Stimulated activated CD8-positive, alpha-beta memory T cell treated with anti-CD3 and anti-CD28 coated beads, Interleukin-15, amount 100 ng/mL, for 24 hours (primary cell): ENCODE measurements at places on chromosomes 5 and 9.

GRCh38 chr9:129402371-129402739, 218.5 kb downstream of the C9orf50 start:
- no peak for DNase-seq

GRCh38 chr9:95459178-95459577, 57.6 kb downstream of the PTCH1 start:
- no peak for DNase-seq

DNA sequence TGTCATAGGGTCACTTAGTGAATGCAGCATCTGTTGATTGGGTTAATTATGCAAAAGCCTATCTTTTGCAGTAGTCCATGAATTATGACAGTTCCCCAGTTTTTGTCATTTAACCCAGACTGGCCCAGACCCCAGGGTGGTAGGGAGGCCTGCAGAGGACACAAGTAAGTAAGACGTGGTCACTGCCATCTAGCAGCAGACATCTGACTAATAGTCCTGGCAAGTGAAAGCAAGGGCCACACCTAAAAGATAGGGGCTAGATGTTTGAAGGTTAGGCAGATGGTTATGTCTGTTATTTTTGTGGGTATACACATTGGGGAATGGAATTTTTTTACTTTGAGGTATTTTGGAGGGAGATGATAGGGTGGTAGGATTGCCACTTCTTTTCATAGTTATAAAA, 48.0 kb downstream of the RAB14 start:
- no peak for DNase-seq

DNA sequence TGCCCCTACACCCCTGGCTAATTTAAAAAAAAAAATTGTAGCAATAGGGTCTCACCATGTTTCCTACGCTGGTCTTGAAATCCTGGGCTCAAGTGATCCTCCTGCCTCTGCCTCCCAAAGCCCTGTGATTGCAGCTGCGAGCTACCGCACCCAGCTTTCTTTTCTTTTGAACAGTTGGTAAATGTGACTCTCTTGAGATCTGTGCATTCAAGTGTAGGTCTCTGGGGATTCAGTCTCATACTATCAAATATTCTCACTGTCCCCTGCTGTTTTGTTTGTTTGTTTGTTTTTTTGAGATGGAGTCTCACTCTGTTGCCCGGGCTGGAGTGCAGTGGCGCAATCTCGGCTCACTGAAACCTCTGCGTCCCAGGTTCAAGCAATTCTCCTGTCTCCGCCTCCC, 42.3 kb upstream of the CXXC5 start:
- DNase-seq: no peak

DNA sequence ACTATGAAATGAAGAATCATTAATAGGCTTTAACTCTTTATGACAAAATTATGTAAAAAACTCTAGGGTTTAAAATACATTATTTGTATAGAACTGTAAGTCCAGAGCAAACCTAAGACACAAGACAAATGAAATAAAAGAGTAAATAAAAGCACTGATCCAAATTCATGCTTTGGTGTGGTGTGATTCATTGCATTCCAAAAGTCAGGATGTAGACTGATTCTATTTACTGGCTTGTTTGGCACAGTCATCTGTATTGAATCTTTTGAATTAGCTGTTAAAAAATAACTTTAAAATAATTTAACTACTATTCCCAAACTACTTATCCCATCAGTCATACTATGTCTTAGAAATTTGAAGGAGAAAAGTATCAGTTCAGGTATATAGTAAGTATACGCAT, 31.1 kb downstream of the IL4 start:
- DNase-seq: no peak

- DNase-seq: no peak
Observed at GRCh38 chr5:8701251-8701650, 832.3 kb downstream of the MTRR start.

DNA sequence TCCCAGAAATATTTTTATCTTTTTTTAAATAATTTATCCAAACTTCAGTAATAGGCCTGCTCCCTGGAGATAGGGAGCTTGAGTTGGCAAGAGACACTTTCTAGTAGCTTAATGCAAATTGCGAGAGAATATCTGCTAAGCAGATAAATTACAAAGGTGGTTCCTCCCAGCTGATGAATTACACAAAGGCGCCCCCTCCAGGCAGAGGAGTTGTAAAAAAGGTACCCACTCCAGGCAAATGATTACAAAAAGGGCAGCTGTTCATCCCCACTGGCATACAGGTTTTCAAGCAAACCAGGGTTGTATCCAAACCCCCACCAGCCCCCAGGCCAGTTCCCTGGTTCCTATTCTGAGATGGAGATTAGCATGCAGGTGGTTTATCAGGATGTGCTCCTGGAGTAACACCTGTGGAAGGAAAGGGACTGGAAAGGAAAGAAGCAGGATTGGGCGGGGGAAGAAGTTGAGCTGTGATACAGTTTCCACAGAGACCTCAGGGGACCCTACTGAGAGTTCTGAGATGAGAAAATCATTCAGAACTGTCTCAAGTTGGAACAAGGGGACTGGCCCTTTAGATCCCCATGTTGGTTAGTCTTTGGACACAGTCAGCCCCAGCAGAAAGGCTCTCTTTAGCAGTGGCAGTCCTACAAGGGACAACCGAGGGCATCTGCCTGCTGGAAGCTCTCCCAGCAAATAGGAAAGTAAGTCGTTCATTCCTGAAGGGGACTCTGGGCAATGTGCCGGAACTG, 25.5 kb downstream of the ESM1 start:
- no peak for DNase-seq

- no peak for DNase-seq
Observed at GRCh38 chr9:4982721-4983482, 2.2 kb upstream of the JAK2 start.

GRCh38 chr9:109912726-109913460, 132.9 kb downstream of the PALM2AKAP2 start:
- DNase-seq: no peak

GRCh38 chr5:77707791-77708190, 68.3 kb downstream of the TBCA start:
- no peak for DNase-seq

DNA sequence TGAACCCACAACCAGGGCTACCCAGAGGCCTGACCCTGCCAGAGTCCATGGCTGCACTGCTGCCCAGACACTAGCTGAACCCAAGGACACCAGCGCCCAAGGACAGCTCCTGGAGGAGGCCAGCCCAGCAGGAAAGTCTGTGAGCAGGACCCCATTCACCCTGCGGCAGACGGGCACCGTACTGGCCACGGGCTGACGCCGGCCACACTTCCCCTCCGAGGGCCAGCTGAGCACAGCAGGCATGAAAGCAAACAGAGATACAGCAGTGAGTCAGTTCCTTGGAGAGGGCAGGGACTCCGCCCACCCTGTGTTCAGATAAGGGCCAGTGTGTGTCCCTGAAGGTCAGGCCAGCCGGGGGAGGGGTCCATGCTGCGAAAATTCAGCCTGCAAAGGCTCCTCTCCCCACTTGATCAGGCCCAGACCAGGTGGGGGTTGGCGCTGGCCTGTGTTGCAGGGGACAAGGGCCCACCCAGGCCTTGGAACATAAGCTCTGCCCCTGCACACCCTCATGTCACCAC, 3.2 kb downstream of the RNF208 start:
- DNase-seq: no peak

DNA sequence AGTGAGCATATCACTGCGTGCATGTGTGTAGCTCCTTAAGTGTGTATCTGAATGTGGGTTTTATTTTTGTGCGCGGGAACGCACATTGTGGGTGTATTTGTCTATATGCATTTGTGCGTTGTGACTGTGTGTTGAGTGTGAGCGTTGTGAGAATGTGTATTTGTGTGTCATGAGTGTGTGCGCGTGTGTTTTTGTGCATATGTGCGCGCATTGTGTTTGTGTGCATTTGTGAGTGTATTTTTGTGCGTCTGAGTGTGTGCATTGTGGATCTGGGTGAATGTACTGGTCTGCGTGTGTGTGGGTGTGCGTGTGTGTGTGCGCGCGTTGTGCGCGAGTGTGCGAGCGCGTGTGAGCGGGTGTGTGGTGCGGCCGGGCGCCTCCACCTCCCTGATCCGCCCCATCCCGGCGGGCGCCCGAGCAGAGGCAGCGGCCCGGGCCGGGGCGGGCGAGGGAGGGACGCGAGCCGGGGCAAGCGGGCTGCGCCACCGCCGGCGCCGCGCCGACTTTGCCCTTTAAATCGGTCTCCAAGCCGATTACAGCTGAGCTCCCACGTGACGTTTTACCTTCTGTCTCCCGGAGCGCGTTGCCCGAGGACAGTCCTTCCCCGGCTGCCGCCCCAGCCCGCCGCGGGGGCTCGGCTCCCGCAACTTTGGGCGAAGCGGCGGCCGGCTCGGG, at the start of gene RASGRF2:
Gene RASGRF2 (plus strand): TSS at position 596 of the 675 bp plus-strand sequence. CDS start 376 bp downstream, outside the sequence.
- peak; percentile 8 for DNase-seq

DNA sequence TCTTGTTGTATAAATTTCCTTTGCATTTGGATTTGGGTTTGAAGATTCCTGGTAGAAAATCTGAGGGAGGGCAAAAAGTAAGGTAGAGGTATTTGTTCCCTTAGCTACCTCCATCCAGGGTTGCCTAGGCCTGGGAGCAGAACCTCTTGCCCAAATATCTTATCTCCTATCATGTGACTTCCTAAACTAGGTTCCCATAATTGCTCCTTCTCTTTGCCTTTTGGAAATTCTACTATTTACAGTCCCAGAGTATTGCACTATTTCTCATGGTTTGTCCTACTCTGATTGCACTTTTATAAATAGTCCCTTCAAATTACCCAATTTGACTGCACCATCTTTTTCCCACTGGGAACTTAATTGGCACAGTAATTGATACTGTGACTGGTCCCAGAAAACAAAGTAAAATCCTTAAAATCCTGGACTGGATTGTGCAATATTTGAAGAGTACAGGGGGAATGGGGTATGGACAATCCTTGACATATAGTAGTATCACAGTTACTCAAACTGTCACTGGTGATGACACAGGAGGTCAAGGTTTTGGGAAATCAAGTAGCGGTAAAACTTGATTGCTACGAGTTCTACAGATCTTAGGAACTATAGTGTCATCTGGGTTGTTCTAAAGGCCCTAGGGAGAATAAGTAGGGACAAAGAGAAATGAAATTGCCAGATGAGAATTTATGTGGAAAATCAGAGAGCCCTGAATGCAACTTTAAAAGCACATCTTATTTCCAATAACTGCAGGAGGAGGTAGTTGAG, 31.5 kb upstream of the TMED7 start:
- DNase-seq: no peak

DNA sequence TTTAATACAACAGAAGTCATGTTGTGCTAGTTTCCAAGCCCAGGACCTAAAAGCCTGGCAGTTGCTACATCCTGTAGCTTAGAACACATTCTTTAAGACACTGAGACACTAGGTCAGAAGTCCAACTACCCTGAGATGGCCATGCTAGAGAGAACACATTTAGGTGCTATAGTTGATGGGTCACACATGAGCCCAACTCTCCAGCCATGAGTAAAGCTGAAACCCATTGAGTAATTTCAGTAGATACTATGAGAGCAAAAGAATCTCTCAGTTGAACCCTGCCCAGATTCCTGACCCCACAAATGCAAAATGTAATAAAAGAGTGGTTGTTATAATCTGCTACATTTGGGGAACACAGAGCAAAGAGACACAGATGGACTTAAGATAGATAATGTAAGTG, 164.4 kb downstream of the SEMA5A start:
- no peak for DNase-seq

GRCh38 chr9:129414377-129414992, 206.4 kb downstream of the C9orf50 start:
- no peak for DNase-seq

GRCh38 chr5:45038366-45038987, 229.7 kb downstream of the MRPS30 start:
- DNase-seq: no peak

GRCh38 chr5:56359809-56360685, 126.9 kb upstream of the ANKRD55 start:
- no peak for DNase-seq

DNA sequence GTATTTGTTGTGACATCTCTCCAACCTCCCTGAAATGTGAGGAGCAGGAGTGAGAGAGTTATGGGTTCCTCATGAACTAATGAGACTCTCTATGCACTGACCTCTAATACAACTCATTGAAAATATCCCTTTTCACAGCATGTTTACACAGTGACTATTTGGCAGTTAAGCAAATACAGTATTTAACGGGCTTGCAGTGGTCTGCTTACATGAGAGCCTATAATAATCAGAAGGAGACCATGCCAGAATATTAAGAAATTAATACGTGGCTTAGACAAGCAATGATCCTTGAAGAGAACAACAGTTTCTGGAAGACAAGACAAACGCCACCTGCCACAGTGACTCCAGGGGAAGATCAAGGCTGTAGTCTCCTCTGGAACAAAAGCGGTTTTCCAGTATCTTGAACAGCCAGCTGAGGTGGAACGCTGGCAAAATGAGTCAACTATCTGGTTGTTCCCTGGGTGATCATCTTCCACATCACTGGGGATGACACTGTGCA, 424.5 kb downstream of the DMAC1 start:
- DNase-seq: no peak

- no peak for DNase-seq
Observed at GRCh38 chr9:25861421-25861820, 183.2 kb upstream of the TUSC1 start.
